CD4-positive, alpha-beta T cell treated with Interleukin-4 for 1 hour (primary cell): ENCODE measurements at places on chromosomes 6 and 20.

DNA sequence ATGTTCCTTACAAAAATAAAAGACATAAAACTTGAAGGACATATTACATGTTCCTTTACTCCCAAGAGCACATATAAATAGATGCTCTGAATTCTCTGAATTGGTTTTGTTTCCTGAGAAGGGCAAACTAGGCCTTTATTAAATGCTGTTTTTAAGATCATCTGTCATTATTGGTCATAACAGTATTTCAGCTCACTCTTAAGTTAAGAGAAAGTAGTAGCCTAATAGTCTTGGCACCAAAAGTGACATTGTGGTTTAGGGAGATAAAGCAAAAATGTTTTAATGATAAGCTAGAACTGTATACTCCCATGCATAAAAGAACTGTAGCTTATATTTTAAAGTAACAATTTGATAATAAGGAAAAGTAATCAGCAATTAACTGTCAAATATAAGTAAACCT lies 361.1 kb upstream of the PTCHD4 start:
- DNase-seq: no peak

DNA sequence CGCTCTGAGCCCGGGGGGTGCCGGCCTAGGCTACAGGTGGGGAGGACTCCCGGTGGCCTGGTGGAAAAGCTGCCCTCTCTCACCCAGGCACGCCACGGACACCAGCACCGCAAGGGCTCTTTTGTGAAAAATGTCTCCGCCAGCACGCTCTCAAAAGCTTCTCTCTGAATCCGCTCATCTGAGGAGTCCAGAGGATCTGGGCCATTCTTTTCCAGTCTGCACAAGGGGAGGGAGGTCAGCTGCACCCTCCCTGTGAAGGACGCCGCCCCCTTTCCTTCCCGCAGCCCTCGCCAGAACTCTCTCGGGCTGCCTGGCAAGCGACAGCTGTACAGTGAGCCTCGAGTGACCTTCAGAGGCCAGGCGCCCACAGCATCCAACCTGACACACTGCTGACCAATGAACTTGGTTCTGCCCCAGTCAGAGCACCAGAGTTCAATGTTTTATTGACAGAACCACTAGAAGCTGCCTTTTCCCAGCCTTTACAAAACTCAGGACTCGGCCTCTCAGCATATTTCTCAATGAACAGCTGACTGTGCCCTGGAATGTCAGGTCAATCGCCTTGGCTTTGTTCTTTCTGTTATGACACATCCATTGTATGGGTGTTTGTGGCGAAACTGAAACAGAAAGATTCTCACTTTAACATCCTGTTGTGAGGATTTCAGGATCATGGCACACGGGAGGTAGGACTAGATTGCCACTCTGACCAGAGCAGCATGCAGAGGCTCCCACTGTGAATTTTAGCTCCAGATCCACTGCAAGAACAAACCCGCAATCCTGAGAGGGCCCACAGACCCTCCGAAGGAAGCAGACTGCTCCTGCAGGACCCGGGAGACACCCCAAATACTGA lies 26.7 kb downstream of the SERPINB9 start:
- DNase-seq: no peak

DNA sequence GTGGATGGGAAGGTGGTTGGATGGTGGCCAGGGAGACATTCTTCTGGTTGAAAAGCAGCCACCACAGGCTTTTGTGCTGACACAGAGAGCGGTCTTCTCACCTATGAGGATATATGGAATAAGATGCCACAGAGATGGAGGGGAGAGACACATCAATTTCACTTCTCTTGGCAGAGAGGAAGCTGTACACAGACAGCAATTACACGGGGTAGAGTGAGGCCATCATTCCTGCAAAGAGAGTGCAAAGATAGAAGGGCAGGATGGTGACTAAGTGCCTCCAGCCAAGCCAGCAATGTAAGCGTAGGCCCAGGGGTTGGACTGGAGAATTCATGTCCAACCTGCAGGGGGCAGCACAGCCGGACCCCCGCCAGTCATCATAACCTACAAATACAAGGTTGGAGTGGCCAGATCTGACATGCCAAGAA lies 56.4 kb downstream of the NRN1 start:
- DNase-seq: no peak

DNA sequence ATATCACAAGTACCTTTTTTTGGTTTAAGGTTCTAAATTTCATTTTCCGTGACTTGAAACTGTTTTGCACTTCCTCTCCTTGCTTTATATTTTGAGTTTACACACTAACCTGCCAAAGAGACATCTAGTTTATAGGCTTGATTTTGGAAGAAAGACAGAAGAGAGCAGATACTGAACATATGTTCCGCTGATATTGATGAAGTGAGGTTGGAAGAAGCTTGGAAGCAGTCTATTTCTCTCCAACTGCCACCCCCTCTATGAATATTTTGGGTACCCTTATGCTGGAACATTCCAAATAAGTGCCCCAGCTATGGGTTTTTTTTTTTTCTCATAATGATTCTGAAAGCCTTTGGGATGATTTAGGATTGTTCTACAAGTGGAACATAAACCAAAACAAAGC lies 150.6 kb downstream of the LAMA2 start:
- DNase-seq: no peak

GRCh38 chr6:97697456-97697855 lies 414.4 kb upstream of the MMS22L start:
- no peak for DNase-seq

GRCh38 chr20:35344354-35344837 lies 52.2 kb upstream of the FAM83C start:
- DNase-seq: no peak

DNA sequence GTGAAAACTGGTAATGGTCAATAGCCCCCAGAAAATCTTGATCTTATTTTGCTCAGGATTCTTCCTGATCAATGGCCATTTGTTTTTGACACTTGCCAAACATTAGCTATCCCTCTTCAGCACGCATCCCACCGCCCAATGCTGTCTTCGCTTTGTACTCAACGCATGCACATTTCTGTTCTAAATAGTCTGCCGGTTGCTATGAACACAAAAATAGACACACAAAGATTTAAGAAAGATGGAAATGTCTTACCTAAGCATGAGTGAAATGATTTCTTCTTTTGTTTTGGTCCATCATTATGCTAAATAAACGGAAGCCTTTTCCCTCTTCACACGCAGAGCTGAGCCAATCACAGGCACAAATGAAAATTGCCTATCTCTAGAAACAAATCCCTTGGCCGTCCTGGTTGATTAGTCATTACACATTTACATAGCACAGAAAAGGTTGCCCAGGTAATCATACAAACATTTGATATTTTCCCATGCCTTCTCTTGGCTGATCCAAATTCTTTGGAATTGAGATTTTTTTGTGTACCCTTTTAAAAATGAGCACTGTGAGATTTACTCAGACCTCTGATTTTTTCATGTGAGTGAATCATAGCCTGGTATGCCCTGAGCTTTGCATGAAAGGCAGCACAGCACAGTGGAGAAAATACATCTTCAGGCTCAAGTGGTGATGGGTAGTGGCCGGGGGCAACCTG lies 70.5 kb upstream of the FAM184A start:
- no peak for DNase-seq

GRCh38 chr6:22108199-22108598 lies 188.6 kb downstream of the PRL start:
- no peak for DNase-seq

DNA sequence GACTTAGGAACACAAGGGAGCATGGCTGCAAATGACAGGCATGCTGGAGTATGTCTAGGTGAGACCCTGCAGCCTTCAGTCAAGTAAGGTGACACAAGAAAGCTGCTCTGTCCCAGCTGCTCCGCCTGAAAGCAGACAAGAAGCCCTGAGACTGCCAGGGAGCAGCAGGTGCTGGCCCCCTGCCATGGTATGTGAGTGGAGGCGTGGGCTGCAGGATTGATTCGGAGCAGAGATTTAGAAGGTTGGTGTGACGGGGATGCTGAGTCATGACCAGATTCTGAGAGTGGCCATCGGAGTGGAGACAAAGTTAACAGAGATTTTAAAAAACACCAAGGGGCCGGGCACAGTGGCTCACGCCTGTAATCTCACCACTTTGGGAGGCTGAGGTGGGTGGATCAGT lies 17.8 kb downstream of the LRP11 start:
- DNase-seq: no peak

GRCh38 chr6:7637533-7637932 lies 47.5 kb downstream of the SNRNP48 start:
- no peak for DNase-seq

DNA sequence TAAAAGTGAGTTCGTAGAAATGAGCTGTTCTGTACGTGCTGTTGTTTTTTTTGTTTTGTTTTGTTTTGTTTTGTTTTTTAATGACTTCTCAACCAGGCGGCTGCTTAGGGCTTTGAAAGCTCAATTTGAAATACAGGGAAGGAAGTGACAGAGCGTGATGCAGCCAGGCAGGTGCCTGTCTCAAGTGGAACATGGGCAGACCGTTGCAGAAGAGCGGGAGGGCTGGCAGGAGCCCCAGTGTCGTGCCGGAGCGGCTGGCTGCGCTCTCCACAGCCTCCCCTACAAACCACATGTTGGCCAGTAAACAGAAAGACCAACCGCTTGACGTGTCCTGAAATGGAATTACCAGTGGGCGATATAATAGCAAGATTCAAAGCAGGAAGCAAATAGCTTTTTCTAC lies 164.9 kb upstream of the RREB1 start:
- peak; percentile 30 for DNase-seq

DNA sequence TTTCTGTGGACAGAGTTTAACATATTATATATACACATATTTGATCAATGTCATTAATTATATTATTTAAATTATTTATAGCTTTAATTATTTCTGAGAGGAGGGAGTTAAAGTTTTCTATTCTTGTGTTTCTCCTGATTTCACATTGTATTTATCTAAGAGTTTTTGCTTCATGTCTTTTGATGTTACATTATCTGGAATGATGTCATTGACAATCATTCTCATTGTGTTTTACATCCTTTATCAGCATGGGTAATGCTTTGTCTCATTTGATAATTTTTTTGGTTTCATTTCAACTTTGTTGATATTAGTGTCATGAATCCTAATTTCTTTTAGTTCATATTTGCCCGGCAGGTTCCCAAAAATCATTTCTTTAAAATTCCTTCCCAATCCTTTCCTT lies 56.7 kb upstream of the TOX2 start:
- DNase-seq: no peak

- no peak for DNase-seq
These were observed 36.4 kb downstream of the FOXP4 start for GRCh38 chr6:41582540-41582939.

DNA sequence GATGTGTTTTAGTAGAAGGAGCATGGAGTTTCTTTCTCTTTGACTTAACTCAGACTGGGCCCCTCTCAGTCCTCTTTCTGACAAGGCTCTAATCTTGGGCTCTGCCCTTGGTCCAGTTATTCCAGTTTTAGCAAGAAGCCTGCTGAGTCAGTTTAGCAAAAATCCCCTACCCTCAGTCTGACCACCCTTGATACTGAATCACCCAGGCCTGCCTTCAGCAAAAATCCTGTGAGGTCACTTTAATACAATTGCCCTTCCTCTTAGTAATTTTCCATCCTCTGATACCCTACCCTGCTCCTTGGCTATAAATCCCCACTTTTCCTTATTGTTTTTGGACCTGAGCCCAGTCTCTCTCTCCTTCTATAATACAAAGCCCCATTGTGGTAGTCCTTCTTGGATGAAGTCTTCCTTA lies 326.7 kb upstream of the NOX3 start:
- no peak for DNase-seq

GRCh38 chr6:41763470-41763869 lies 16.2 kb downstream of the FRS3 start:
- DNase-seq: no peak

- DNase-seq: no peak
These were observed 2.2 kb upstream of the E2F3 start for GRCh38 chr6:20399518-20399917.

DNA sequence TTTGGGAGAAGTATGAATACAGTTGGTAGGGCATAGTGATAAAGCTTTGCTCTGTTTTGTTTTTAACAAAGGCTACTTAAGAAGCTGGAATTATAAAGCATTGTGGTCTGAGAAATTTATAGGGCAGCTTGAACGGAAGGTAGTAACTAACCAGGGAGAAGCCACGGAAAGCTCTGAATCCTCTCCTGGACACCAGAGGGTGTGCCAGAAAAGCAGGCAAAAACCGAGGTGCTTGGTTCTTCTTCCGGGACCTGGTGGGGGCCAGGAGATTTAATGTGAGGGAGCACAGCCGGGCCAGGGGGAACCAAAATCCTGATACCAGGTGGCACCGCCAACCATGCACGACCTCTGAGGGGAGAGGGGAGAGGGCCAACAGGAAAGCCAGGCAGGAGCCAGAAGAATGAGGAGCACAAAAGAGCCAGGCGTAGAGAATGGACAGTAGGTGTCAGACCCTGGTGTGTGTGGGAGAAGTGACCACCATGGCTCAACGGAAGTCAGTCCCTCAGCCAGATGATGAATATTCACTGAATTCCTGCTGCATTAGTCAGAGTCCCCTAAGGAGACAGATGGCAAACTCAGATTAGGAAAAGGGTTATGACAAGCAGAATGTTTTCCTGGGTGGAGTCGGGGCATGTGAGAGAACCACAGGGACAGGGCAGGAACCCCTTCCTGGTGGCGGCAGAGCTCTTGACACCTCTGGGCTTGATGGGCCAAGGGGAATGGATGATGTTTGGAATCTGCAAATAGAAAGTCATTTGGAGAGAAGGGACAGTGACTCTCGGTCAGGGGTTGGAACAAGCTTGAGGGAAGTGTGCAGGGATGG lies 262.3 kb downstream of the ZNF217 start:
- DNase-seq: no peak

DNA sequence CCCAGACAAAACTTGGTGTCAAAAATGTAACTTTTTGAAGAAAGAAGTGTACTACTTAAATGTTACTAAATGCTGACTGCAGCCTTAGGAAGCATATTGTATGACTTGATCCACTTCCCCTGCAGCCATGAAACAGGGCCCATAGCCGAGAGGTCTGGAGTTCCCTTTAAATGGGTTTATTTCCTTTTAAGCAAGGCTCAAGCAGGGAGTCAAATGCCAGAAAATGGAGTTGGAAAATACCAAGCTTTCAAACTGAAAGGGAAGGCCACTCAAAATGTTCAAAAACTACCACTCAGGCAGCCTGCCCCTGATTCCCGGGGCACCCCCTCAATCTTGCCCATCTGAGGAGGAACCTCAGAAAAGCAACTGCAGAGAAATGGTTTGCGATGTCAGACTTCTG lies 43.3 kb downstream of the SLC22A23 start:
- no peak for DNase-seq

- DNase-seq: no peak
These were observed 121.3 kb downstream of the CDK19 start for GRCh38 chr6:110693994-110694393.

DNA sequence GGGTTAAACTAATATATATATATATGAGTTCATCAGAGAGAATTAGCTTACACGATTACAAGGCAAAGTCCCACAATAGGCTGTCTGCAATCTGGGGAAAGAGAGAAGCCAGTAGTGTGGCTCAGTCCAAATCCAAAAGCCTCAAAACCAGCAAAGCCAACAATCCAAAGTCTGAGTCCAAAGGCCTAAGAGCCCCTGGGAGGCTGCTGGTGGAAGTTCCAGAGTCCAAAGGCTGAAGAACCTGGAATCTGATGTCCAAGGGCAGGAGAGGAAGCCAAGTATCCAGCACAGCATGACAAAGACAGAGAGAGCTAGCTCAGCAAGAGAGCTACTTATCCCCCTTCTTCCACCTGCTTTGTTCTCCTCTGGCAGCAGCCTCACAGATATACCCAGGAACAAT lies 274.7 kb upstream of the ID4 start:
- DNase-seq: no peak
